ENCODE measurements at places on chromosomes 16 and 17. TPM values are rescaled to one million over a fixed set of nuclear protein-coding genes. Genes with fewer than 3 reads are reported as not detected.

VMO1 gene
- total RNA-seq, result 0.92 TPM

OSGIN1 gene
- 2.2 TPM for total RNA-seq

NOL3 gene
- total RNA-seq, result 23.9 TPM

KRT15 gene
- total RNA-seq, result 3.0 TPM

C17orf78 gene
- total RNA-seq, result not detected

KRTAP4-6 gene
- total RNA-seq, result not detected

SERPINF2 gene
- total RNA-seq, result not detected

MMP15 gene
- 2.5 TPM for total RNA-seq

SCARF1 gene
- total RNA-seq, result 2.3 TPM

CCL8 gene
- total RNA-seq, result not detected

C16orf95 gene
- 2.6 TPM for total RNA-seq
